ENCODE measurements at places on chromosomes 12 and 14. TPM values are rescaled to one million over a fixed set of nuclear protein-coding genes. Genes with fewer than 3 reads are reported as not detected.

- no peak for DNase-seq
These were observed 17.7 kb downstream of the SLC25A29 start for GRCh38 chr14:100288382-100289185.

DNA sequence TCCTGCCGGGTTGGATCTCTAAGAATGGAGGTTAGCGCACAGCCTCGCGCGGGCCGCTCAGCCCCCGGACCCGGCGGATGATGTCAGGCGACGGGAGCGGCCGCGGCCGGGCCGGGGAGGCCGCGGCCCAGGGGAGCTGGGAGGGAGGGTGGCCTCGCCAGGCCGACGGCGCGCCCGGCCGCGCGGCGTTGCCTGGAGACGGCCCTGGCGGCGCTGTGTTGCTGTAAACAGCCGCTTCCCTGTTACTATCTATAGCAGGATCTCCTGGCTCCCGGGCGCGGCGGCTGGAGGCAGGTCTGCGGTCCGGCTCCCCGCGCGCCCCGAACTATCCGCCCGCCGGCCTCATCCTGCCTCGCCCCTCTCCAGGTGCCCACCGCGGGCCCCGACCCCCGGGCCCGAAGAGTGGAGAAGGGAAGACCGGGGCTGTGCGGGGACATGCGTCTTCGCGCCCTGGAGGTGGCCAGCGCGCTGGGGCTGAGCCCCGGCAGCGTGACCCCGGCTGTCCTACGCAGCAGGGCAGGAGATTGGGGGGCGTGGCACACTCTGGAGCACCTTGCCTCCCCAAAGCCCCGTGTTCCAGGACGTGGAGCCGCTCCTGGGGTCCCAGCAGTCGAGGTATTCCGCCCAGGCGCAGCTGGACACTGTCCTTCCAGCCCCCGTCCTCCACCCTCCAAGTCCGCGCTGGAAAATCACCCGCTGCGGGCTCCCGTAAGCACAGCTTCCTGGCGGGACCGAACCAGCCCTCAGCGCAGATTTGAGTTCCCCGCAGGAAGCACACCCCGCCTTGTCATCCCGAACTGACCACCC lies 1.4 kb upstream of the FOS start:
- DNase-seq, result peak; percentile 83

- peak; percentile 34 for DNase-seq
These were observed 22.1 kb upstream of the LRRC9 start for GRCh38 chr14:59897757-59898383.

The IGF1 gene
- total RNA-seq, result not detected

GRCh38 chr12:46818642-46819041 lies 7.2 kb downstream of the SLC38A4 start:
- no peak for DNase-seq

DNA sequence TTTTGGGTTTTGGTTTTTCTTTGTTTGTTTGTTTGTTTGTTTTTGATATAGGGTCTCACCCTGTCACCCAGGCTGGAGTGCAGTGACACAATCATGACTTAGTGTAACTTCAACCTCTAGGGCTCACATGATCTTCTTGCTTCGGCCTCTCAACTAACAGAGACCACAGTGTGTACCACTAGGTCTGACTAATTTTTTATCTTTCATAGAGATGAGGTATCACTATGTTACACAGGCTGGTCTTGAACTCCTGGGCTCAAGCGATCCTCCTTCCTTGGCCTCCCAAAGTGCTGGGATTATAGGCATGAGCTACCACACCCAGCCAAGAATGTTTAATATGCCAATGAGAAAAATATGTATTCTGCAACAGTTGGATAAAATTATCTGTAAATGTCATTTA lies 29.6 kb upstream of the USP15 start:
- no peak for DNase-seq

DNA sequence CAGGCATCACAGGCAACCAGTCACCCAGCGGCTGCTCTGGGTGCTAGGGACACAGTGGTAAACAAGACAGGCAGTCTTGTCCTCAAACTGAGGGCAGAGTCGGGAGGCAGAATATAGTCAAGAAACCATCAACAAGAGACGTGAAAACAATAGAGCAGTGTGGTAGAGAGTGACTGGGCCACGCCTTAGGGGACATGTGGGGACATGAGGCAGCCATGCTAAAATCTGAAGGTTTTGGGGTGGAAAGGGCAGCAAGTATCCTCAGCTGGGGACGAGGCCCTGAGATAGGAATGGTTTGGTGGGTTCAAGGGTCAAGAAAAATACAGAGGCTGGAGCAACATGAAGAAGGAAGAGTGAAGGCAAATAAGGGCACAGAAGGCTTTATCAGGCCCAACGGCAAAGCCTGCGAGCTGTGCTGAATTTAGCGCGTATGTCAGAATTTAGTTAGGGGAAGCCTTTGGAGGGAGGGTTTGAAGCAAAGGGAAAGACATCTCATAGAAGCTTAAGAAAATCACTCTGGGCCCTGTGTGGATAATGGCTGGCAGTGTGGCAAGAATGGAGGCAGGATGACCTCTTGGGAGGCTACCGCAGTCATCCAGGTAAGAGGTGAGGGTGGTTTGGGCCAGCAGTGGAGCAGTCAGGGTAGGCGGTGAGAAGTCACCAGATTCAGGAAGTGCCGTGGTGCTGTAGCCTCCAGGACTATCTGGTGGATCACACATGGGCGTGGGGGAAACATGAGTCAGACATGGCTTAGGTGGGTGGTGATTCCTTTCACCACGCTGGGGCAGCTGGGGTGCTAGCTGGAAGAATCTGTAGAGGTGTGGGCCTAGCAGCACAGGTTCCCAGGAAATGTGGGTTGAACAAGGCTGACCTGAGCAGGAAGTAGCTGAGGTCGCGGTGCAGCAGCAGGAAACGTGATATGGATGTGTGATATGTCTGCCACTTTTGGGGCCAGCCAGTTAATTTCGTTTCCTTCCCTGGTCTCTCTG lies 3.0 kb downstream of the EVL start:
- DNase-seq, result peak; percentile 83

The PPP1R13B gene
- total RNA-seq, result 5.7 TPM

DNA sequence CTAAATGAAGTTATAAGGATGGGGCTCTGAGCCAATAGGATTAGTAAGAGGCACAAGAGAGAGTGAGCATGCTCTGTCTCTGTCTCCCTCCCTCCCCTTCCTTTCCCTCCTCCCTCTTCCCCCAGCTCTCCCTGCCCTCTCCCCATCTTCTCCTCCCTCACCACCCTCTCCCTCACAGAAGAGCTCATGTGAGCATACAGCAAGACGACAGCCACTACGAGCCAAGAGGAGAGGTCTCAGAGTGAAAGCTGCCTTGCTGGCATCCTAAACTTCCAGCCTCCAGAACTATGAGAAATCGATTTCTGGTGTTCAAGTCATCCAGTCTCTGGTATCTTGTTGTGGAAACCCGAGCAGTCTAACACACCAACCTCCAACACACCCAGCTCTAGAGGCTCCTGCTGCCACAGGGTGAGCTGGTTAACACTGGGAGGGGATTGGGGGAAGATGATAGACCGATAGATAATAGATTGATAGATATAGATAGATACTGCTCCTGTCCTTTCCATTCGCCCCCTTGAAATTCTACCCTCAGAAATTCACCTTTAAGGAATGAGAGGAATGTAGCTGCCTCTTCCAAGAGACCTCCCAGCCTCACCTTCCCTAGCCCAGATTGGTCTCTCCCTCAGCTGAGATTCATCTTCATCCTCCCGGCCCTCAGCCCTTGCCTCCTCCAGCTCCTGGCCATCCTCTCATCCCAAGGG lies 25.8 kb upstream of the ACTN1 start:
- DNase-seq, result no peak

GRCh38 chr12:55679691-55680090 lies 28.0 kb downstream of the ITGA7 start:
- no peak for DNase-seq

The TWF1 gene
- 179 TPM for total RNA-seq

DNA sequence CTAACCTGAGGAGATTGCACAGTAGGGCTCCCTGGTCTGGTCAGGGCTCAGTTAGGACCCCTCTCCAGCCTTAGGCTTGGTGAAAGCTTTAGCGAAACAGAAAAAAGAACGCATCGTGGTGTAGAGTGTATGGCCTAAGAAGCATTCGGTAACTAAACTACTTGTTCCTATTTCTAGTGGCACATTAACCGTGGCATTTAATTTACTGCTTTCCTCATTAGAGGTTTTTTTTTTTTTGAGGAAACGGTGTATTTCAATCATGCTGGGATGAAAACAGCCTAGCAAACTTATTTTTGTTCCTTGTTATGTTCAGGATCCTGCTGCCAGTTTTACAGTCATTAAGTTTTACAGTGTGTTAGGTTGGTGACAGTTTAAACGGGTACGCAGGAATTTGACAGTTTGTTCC lies 518 bp upstream of the OSBPL8 start:
- no peak for DNase-seq

- peak; percentile 29 for DNase-seq
These were observed 35.7 kb upstream of the TMEM263 start for GRCh38 chr12:106919910-106920544.

The PSEN1 gene
- 27.2 TPM for total RNA-seq

DNA sequence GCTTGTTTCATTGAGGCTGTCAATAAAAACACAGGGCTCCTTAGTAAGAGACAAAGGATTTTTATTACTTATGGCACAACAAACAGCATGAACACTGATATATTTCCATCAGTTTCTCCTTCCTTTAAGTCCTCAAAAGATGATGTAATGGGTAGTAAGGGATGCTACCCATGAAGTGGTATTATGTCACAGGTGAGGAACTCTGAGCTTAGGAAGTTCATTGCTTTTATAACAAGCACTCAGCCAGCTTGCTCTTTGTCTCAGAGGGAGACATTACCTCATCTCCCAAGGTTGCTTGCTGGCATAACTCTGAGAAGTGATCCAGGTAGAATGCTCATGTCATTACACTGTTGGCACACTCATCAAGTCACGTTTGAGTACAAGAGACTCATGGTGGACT lies 287.0 kb upstream of the OR4E1 start:
- no peak for DNase-seq

GRCh38 chr12:99915251-99916082 lies 69.3 kb downstream of the ANKS1B start:
- peak; percentile 81 for DNase-seq

The SOCS2 gene
- 20.2 TPM for total RNA-seq

- DNase-seq, result no peak
These were observed 25.4 kb downstream of the HSPB8 start for GRCh38 chr12:119204131-119204530.

The MANSC4 gene
- total RNA-seq, result not detected

The RNF212B gene
- total RNA-seq, result not detected

GRCh38 chr14:76015668-76016067 lies 30.1 kb downstream of the IFT43 start:
- DNase-seq, result peak; percentile 11

- no peak for DNase-seq
These were observed 109.1 kb downstream of the VCPKMT start for GRCh38 chr14:50007123-50007903.

DNA sequence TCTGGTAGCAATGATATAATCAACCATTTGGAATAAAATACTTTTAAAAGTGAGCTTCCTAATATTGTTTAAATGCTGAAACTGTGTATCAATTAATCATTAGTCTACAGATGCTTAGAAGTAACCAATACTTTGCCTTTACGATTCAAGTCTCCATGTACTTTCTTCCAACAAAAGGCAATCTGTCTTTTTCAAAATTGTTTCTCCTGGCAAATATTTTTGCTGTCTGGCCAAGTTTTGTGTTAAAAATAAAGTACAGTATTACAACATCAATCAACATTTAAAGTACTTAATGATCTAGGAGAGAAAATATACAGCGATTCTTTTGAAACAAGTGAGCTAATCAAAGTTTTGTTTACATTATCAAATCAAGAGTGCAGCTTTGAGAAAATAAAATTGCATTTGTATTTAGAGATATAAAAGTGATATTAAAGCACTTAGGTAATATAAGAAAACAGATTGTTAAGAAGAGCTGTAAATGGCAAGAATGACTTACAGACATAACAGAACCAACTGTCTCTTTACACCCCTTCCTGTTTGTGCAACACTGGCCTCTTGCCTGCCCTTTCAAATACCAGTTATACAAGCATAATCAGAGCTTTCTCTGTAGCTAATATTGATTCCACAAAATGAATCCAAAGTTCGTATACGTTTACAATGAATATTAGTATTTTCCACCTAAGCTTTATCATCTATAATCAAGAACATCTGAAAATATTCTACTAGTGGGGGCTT lies 38.2 kb upstream of the FBLN5 start:
- no peak for DNase-seq

The TROAP gene
- 45.5 TPM for total RNA-seq

The LTA4H gene
- 73.2 TPM for total RNA-seq

The HNRNPA1 gene
- total RNA-seq, result 609 TPM

The MGAT4C gene
- not detected for total RNA-seq

DNA sequence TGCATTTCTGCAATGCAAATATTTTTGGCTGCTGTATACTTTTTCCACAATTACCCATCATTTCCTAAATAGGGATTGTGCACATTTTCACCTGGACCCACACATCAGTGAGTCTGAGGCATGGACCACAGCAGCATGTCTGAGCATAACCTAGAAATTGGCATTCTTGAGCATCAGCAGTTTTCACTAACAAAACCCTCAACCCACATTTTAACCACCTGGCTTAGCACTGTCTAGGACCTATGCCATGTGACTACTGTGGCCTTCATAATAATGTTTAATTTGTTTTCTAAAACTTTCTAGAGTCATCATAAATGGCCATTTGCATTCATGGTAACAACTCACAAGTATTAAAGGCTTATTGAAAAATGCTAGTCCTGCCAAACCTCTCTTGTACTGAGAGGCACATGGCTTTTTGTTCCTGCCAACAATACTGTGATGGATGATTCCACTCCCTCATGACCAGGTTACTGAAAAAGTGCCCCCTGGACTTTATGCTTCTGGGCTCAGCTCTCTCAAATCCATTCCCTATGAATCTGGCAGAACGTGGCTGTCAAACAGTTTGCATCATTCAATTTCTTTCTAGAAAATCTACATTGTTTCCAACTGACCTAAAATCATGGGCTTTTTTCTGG lies 240.0 kb downstream of the MDGA2 start:
- no peak for DNase-seq

The TBX3 gene
- 13.7 TPM for total RNA-seq

The KLHDC1 gene
- 0.51 TPM for total RNA-seq

- DNase-seq, result no peak
These were observed 16.1 kb upstream of the PLEKHG6 start for GRCh38 chr12:6294156-6295093.

DNA sequence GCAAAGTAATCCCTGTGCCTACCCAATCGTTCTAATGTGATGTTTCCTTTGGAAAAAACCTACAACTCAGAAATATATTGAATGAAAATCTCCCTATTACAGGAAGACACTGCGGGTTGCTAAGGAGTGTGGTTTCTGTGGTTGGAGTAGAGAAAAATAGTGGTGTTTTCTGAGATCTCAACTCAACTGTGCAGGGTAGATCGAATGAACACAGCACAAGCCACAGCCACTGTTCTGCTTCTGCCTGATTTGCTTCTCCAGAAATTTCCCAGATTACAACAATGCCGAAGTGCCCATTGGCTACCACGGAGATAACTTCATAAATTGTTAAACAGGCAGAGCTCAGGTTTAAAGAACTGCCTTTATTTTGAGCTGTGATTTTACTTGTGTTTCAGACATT lies 480.4 kb downstream of the DIO2 start:
- DNase-seq, result peak; percentile 6

- no peak for DNase-seq
These were observed 32.4 kb downstream of the ADCK1 start for GRCh38 chr14:77832297-77832696.

The OAS3 gene
- 35.4 TPM for total RNA-seq

Data from Daoy (cell line).